Progenitor cell of endocrine pancreas (in vitro differentiated cells): ENCODE measurements at places on chromosomes 11 and 22. TPM values are rescaled to one million over a fixed set of nuclear protein-coding genes. Genes with fewer than 3 reads are reported as not detected.

GRCh38 chr11:87428266-87428665 lies 390.5 kb downstream of the TMEM135 start:
- no peak for DNase-seq

- DNase-seq: no peak
Measured at GRCh38 chr22:28402539-28402938, 277.1 kb downstream of the TTC28 start.

DNA sequence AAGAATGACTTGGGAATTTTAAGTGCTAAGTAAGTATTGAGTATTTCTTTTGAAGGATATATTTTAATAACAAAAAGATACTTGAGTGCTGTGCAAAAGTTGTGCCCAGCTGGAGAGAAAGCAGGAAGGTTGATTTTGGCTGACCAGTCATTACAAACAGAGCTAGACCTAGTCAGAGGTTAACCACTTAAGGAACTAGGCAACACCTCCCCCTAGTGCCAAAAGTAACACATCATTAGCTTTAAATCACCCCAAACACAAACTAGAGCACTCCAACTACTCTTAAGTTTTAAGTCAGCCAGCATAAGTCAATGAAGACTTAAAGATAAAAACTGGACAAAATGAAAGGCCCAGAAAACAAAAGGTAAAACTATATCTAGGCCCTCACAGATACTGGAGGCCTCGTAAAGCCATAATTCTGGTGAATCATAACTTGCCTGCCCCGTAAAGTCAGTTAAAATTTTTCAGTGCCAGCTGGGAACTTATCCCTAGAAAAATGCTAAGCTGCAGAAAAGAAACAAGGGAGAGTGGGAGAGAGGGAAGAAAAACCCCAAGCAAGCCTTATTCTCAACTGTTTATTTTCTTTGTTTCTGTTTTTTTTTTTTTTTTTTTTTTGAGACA lies 4.6 kb downstream of the TMEM9B start:
- DNase-seq: no peak

DNA sequence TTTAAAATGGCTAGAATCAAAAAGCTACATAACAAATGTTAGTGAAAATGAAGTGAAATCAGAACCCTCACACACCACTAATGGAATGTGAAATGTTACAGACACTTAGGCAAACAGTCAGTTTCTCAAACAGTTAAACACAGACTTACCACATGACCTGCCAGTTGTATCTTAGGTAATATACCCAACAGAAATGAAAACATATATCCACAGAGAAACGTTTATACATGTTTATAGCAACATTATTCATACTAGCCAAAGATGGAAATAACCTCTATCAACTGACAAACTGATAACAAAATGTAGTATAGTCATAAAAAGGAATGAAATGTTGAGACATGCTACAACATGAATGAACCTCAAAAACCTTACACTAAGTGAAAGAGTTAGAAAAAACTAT lies 131.5 kb upstream of the TRPC6 start:
- DNase-seq: no peak

DNA sequence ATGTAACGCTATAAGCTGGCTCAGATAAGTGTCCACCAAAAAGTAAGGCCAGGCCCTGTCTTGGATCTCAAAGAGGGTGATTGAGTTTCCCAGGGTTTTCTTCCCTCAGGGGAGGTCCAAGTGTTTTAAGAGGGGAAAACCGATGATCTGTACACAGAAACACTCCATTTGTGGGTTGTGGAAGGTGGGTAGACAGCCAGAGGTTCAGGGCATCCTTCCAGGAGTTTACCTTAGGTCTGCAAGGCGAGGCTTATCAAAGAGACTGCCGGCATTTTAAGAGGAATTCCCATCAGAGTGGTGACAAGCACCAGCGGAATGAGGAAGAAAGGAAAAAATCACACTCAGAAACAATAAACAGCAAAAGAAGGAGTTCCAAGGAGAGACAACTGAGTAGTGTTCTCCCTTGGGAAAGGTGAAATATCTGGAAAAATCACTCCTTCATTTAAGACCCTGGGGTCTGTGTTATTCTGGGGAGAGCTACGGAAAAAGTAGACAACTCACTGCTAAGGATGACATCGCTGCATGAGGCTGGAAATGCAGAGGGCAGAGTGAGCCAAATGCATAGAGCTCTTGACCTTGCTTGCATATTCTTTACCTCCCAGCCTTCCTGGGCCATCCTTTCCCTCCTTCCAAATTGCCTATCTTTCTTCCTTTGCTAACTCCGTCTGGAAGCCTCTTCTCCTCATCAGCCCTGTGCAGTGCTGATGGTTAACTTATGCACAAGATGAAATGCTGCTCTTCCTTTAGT lies 22.1 kb upstream of the MMP7 start:
- DNase-seq: no peak

DNA sequence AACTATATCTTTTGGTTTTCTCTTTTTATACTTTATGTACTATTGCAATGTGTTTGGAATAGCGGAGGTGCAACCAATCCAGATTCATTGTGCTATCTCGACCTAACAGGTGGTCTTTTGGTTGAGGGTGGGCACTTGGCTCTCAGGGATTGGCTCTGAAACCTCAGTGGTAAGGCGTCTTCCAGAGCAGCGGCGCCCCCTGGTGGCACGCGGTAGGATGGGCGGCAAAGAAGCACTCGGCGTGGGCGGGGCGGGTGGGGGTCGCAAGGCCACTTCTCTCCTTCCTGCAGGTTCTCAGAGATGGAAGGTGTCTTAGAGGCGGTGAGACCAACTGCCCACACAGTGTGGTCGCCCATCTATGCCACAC lies 19.2 kb upstream of the PLET1 start:
- peak; percentile 65 for DNase-seq

GRCh38 chr11:126862664-126863243 lies 137.8 kb downstream of the KIRREL3 start:
- no peak for DNase-seq

GRCh38 chr22:23212061-23213021 lies 32.0 kb downstream of the BCR start:
- DNase-seq: no peak

- DNase-seq: no peak
Measured at GRCh38 chr11:78560153-78560552, 14.5 kb downstream of the NARS2 start.

- no peak for DNase-seq
Measured at GRCh38 chr11:111355956-111356659, 23.0 kb downstream of the POU2AF1 start.

GRCh38 chr11:79362821-79363220 lies 78.0 kb downstream of the TENM4 start:
- DNase-seq: no peak

DNA sequence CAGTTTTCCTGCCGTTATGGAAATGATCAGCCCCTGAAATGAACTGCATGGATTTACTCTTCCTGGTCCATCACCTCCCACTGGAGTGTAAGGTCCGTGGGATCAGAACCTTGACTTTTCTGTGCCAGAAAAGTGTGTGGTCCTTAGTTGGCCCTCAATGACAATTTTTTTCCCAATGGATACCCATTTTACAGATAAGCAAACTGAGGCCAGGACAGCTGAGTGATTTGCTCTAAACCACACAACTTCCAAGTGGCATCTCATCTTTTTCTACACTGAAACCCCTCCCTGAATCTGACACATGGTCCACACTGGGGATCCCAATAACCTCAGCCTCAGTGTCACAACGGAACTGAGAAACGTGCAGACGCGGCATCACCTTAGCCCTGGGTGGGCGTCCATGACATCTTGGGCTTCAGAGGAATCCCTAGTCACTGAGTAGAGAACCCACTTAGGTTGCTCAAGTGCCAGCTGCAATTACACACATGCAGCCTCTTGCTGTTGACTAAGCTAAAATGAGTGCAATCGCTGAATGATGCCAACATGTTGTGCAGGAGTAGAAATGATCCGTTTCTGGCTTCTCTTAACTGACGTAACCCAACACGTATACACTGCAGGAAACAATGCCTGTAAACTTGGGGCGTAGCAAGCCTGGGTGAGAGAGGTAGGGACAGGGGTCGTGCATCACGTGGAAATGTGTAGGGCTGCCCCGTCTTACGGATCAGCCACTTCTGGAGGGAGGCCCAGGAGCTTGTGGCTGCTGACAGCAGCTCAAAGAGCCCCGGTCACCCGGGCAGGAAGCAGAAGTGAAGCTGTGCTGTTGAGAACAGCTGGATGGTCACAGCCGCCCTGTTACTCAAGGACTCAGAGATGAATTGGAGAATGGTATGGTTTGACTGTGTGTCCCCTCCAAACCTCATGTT lies 136.3 kb downstream of the SHANK2 start:
- no peak for DNase-seq

- no peak for DNase-seq
Measured at GRCh38 chr22:46801826-46802607, 39.6 kb downstream of the TBC1D22A start.

- no peak for DNase-seq
Measured at GRCh38 chr22:20968281-20968977, 1.4 kb downstream of the AIFM3 start.

GRCh38 chr11:68020575-68020974 lies 9.9 kb upstream of the NDUFS8 start:
- no peak for DNase-seq

DNA sequence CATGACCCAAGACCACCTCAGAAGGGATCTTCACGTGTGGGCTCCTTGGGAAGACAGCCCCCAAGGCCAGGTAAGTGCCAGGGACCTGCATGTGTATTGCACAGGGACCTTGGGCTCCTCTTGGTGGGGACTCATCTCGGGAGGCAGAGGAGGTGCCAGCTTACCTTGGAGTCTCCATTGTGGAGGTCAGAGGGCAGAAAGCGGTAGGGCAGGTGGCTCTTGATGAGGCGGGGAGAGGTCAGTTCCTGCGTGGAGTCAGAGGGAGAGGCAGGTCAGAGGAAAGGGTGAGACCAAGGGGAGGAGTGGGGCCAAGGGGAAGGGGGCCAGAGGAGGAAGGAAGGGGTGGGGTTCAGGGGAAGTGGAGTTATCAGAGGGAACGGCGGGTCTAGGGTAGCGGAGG lies 22.5 kb downstream of the SULT4A1 start:
- DNase-seq: no peak

DNA sequence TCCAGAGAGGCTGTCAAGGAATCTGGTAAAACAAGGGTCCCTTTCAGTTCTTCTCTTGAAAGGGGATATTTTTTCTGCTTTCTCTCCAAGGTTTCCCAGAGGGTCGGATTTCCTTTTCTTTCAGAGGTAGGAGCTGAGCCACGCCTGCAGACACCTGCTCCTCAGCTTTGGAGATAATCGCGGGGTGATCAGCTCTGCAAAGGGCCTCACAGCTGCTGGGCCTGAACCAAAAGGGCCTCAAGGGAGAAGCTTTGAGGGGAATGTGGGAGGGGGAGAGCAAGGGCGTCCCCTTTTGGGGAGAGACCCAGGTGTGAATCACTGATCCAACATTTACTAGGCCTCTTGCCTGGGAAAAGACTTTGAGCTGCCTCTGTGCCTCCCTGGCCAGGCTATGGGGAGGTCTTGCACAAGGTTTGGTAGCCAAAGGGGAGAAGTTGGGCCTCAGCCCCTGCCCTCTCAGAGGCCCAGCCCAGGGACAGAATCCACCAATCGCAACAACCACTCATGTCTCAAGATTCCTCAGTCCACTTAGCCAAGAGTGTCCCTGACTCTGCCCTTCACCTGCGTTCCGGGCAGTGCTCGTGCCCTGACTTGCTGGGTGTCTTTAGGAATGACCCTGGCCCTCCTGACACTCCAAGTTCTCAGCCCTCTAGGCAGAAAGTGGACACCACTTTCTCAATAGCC lies 14.0 kb upstream of the TP53I11 start:
- DNase-seq: no peak

DNA sequence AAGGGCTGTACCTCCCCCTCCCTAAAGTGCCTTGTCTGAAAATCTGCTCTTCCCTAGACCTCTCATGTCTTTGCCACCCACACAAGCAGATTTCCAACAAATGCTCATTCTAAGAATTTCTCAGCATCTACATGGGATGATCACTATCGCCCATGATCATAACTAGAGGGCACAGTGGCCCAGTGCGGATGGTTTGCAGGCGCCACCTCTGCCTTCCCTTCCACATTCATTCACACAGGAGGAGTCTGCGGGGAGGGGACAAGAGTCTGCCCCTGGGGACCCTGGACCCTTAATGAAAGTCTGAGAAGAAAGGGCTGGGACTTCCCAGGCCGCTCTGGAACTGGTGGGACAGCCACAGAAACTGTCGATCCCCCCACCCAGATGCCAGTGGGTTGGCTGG lies 28.9 kb downstream of the KCTD17 start:
- no peak for DNase-seq

DNA sequence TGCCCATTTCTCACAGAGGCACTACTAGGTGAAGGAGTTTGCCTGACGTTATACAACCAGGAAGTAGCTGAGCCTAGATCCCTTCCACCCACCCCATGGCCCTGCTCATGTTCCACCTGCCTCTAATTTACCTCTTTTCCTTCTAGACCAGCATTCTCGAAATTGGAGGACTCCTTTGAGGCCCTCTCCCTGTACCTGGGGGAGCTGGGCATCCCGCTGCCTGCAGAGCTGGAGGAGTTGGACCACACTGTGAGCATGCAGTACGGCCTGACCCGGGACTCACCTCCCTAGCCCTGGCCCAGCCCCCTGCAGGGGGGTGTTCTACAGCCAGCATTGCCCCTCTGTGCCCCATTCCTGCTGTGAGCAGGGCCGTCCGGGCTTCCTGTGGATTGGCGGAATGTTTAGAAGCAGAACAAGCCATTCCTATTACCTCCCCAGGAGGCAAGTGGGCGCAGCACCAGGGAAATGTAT lies 14.1 kb downstream of the PIK3IP1 start:
- DNase-seq: no peak

DNA sequence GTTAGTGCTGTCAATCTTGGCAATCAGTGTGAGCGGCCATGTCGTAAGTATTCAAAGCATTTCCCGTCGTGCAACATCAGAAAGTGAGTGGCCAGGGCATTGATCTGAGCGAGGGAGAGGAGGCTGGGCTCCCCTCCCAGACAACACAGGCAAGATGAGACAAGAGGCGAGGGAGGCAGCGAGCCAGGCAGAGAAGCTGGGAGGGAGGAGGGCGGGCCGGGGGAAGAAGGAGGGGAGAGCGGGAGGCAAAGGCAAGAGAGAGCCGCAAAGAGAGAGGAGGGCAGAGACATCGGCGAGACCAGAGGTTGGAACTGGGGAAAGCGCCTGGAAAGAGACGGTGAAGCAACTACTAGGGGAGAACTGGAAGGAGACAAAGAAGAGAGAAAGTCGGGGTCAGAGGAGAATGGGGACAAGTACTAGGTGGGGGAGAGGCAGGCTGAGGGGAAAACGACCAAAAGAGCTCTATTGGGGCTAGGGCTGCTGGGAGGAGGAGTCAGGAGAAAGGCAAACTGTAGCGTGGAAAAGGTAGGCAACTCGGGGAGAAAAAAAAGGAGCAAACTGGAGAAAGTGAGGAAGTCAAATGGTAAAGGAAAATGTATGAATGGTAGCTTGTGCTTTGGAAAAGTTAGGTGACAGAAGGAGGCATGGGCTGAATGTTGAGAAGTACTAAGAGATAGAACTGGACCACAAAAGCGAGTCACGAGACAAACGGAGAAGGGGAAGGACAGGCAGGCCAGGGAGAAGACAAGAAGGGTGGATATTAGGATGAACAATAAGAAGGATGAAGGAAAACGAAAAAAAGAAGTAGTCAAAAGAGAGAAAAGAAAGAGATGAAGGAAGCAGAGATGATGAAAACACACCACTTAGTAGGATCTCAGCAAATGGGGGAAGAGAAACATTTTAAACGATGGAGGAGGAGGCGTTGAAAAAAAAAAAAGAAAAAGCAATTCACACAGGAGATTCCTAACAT lies 130.5 kb upstream of the C11orf58 start:
- no peak for DNase-seq

The KIF18A gene
- total RNA-seq: 17.0 and 19.1 TPM in 2 replicates

The ACTN3 gene
- total RNA-seq: 0.43 and 0.44 TPM in 2 replicates

The PYGM gene
- total RNA-seq: 1.4 and 1.6 TPM in 2 replicates

The ALDH3B1 gene
- total RNA-seq: not detected in 2 replicates

The FZD4 gene
- 9.3 and 11.7 TPM in 2 replicates for total RNA-seq

The FUT4 gene
- 6.6 and 7.1 TPM in 2 replicates for total RNA-seq

The MAPK8IP1 gene
- 43.0 and 48.1 TPM in 2 replicates for total RNA-seq

The TBX1 gene
- 4.2 and 5.9 TPM in 2 replicates for total RNA-seq

The YAP1 gene
- total RNA-seq: 199 and 204 TPM in 2 replicates

The DCDC1 gene
- 6.9 and 7.3 TPM in 2 replicates for total RNA-seq

The MAML2 gene
- 17.6 and 18.8 TPM in 2 replicates for total RNA-seq
